HCT116 (cell line): ENCODE measurements at places on chromosomes 7 and 10. TPM values are rescaled to one million over a fixed set of nuclear protein-coding genes. Genes with fewer than 3 reads are reported as not detected.
A peak's percentile ranks its signal among the peaks of the same experiment; 100 is the strongest.

Gene WEE2
- not detected for total RNA-seq

Gene PLEKHS1
- total RNA-seq = not detected

Gene C10orf62
- total RNA-seq = 0.32 TPM

Gene LGI1
- not detected for total RNA-seq

Gene AGR2
- total RNA-seq = 0.93 TPM

Gene GPR85
- not detected for total RNA-seq

Gene KAZALD1
- 16.0 TPM for total RNA-seq

Gene PLEKHA8
- 13.6 TPM for total RNA-seq

Gene SLF2
- total RNA-seq = 43.0 TPM

Gene ADRB1
- total RNA-seq = 0.89 TPM

Gene GDF2
- total RNA-seq = not detected

Gene RSU1
- total RNA-seq = 29.5 TPM

DNA sequence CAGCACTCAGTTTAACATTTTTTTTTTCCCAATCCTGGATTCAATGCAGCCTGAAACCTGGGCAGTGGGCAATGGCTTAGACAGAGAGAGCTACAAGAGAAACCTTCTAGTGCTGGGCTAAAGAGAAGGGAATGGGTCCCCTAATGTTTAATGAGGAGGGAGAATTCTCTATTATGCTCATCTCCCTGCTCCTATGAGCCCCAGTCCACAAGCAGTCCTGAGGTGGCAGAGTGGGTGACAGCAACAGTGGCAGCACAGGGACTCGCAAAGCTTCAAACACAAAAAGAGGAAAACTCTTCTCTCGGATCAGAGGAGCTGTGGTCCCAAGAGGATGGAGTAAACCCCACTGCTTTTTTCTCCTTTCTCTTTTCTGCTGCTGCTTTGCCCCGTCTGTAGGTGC, 36.5 kb downstream of the COBL start:
- H3K36me3 ChIP-seq = no peaks in the 10 kb centered on the region
- no peak for DNase-seq
- no peak overlapping the region for H3K27ac ChIP-seq
- H3K27me3 ChIP-seq = no peaks in the 10 kb centered on the region

- no peaks in the 10 kb centered on the region for H3K4me1 ChIP-seq
- H3K4me3 ChIP-seq = no peak overlapping the region
- H3K27me3 ChIP-seq = peaks cover 75% of the 10 kb centered on the region
- no peak for DNase-seq
These were observed 178.6 kb downstream of the FANK1 start for GRCh38 chr10:126075009-126075408.

DNA sequence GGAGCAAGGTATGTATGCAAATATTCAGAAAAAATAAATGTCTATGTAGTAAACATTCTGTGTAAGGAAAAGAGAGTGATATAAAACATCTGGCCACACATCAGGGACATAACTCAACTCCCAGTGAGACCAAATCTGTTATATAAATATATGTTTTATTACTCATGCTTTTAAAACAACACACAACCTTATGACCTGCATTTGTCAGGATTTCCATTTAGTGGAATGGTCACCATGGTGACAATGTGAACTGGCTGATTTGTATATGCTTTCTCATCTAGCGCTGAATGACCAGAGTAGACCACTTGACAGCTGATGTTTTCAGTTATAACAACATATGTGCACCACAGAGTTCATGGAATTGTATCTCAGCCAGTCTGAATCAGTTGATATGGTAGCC, 551.7 kb downstream of the HTR7 start:
- peaks cover 10% of the 10 kb centered on the region for H3K36me3 ChIP-seq
- no peaks in the 10 kb centered on the region for H3K27me3 ChIP-seq
- peaks cover 41% of the 10 kb centered on the region for H3K4me1 ChIP-seq
- H3K4me3 ChIP-seq = no peak overlapping the region
- peak overlapping the region; percentile 76; the same call in 1 of the 2 replicates for H3K27ac ChIP-seq
- DNase-seq = peak; percentile 77

DNA sequence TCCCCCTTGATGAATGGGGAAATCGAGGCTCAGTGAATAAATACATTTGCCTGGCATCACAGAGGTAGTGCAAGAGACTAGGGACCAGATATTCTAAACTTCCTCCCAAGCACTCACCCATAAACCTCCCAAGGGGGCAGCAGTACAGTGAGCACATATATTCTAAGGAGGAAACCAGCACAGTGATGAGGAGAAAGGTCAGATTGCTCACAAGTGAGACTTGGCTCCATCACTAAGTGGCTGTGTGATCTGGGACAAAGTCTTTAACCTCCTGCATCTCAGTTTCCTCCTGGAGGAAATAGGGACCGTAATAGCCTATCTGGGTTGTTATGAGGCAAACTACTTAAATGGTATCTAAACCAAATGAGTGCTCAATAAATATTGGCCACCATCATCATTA, 4.3 kb downstream of the PLXNA4 start:
- H3K36me3 ChIP-seq = no peaks in the 10 kb centered on the region
- H3K27ac ChIP-seq = no peak overlapping the region
- no peak for DNase-seq
- no peaks in the 10 kb centered on the region for H3K4me1 ChIP-seq

DNA sequence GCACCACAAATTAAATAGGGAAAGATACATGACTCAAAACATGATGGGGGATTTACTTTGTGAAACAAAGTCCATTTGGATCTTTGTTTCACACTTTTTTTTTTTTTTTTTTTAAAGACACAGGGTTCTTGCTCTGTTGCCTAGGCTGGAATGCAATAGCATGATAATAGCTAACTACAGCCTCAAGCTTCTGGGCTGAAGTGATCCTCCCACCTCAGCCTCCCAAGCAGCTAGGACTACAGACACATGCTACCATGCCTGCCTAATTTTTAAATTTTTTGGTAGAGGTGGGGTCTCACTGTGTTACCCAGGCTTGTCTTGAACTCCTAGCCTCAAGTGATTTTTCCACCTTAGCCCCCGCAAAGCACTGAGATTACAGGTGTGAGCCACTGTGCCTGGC, 172.6 kb upstream of the KLF14 start:
- peaks cover 58% of the 10 kb centered on the region for H3K36me3 ChIP-seq
- peak overlapping the region; percentile 99 for H3K27ac ChIP-seq
- H3K4me1 ChIP-seq = peaks cover 95% of the 10 kb centered on the region
- H3K4me3 ChIP-seq = no peak overlapping the region
- H3K27me3 ChIP-seq = no peaks in the 10 kb centered on the region

- no peaks in the 10 kb centered on the region for H3K4me1 ChIP-seq
- H3K36me3 ChIP-seq = no peaks in the 10 kb centered on the region
- no peaks in the 10 kb centered on the region for H3K27me3 ChIP-seq
- no peak for DNase-seq
- H3K27ac ChIP-seq = no peak overlapping the region
These were observed 74.0 kb downstream of the SLC16A9 start for GRCh38 chr10:59635502-59636290.

DNA sequence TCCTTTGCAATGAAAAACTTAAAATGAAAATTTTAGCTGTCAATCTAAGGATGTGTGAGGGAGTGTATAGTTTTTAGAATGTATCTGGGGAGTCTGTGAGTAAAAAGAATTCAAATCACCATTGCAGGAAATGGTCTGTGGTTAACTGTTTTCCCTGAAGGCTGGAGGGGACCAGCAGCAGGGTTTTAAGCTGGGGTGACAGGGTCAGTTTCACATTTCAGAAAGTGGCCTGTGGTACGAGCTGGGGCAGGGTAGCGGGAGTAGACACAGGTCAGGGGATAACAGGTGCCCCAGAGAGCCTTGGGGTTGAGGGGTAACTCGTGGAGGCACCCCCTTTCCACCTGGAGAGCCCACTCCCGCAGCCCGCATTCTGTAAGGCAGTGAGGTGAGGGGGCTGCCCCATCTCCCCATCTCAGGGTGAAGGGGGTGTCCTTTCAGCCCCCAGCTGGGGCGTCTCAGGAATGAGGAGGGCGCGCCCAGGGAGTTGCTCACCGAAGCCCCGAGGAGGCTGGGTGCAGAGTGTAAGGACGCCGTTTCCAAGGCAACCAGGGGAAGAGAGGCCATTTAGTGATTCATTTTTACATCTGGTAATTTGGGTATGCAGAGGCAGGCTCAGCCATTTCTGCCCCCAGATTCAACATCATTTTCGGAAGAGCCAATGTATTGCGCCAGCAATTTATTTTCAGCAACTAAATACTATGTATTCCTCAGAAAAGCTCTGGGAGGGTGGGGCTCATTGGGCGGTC, 168.9 kb downstream of the SLIT1 start:
- no peaks in the 10 kb centered on the region for H3K27me3 ChIP-seq
- H3K4me1 ChIP-seq = no peaks in the 10 kb centered on the region
- DNase-seq = no peak
- H3K4me3 ChIP-seq = no peak overlapping the region
- H3K27ac ChIP-seq = no peak overlapping the region

GRCh38 chr7:66078067-66078466, 2.4 kb downstream of the ASL start:
- H3K4me3 ChIP-seq = no peak overlapping the region
- H3K4me1 ChIP-seq = peaks cover 2% of the 10 kb centered on the region; the same call in 1 of the 2 replicates
- DNase-seq = no peak
- H3K36me3 ChIP-seq = no peaks in the 10 kb centered on the region
- no peaks in the 10 kb centered on the region for H3K27me3 ChIP-seq

DNA sequence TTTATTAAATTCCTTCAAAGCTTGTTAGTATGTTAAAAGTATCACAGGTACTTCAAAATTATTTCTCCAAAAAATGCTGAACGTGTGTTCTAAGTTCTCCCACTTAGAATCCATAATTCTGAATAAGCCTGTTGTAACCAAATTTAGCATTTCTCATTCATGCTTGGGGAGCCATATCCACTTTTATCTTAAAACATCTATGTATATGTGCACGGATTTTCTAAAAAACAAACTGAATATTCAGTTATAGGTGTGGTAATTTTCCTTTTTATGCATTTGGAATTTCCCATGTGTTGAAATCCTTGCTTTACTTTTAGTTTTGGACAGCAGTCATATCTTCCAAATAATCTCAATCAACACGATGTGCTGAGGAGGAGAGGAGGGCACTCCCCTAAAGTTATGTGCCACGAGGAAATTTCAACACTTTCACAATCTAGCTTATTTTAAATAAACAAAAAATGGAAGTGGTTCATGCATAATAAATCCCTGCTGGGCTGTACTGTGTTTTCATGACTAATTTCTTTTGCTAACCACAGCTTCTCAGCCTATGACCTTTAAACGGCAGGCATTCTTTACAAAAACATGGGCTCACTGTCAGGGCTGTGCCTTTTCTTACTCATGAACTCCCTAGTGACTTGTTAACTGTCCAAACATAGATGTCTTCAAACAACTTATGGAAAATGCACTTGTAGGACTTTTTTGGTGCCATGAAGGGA, 380.3 kb upstream of the SEMA3C start:
- H3K27ac ChIP-seq = no peak overlapping the region
- peak; percentile 29 for DNase-seq
- no peaks in the 10 kb centered on the region for H3K36me3 ChIP-seq
- H3K4me1 ChIP-seq = peaks cover 17% of the 10 kb centered on the region; the same call in 1 of the 2 replicates
- H3K27me3 ChIP-seq = no peaks in the 10 kb centered on the region

DNA sequence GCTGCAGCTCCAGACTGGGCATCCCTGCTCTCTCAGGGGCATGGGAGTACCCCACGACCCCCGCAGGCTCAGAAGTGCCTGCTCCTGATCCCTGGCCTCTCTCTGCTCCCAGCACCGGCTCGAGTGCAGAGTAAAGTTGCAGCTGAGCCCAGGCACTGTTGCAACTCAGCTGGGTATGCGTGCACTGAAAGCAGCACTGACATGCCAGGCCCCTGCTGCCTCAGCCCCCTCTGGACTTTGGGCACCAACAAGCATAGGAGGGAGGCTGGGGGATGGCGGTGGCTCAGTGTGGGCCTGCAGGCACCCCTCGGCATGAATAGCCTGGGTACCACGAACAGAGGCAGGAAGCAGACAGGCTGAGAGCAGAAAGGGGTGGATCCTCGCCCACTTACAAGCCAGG, 295.3 kb downstream of the GRM8 start:
- H3K36me3 ChIP-seq = no peaks in the 10 kb centered on the region
- H3K27me3 ChIP-seq = peaks cover 22% of the 10 kb centered on the region; the same call in 1 of the 2 replicates
- no peaks in the 10 kb centered on the region for H3K4me1 ChIP-seq
- no peak for DNase-seq

DNA sequence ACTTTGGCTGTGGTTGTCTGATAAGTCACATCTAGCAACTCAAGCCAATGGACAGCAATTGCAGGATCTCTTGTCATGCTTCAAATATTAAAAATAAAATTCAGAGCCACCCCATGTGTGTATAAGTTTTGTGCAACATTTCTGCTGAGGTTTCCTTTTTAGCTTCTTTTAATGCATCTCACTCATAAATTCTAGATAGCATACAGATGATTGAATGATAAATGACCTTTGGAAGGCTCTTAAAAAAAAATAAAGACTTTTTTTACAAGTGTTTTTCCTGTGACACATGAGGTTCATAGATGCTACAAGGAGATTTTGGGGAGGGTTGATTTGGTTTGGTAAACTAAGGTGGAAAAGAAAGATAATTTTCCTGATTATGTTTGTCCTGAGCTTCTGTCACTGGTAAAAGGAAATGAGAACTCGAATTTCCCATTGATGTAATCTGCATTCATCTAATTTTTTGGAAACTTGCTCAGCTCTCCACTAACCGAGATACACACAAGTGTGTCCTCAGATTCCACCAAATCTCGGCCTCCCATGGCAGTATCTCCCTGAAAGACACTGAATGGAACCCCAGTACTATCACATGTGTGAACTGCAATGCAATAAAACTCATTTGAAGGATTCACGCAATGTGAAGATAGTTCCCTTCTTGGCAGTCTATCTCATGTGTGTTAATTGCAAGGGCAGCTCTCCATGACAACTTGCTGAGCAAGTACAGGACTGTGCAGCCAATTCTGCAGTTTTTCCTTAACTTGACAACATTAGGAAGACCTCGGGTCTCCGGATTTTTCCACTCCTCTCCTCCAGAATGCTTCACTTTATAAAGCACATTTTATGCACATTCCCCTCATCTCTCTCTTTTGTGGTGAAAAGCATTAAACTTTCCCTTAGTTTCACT, 185.4 kb upstream of the PFKP start:
- H3K36me3 ChIP-seq = no peaks in the 10 kb centered on the region; the same call in 1 of the 2 replicates
- no peaks in the 10 kb centered on the region for H3K4me1 ChIP-seq
- peaks cover 51% of the 10 kb centered on the region for H3K27me3 ChIP-seq
- H3K27ac ChIP-seq = no peak overlapping the region
- DNase-seq = no peak
- no peak overlapping the region for H3K4me3 ChIP-seq
